ENCODE measurements at places on chromosomes 11 and 22. TPM values are rescaled to one million over a fixed set of nuclear protein-coding genes. Genes with fewer than 3 reads are reported as not detected.

MAPK8IP2 gene
- 76.6 TPM for total RNA-seq

CALCA gene
- not detected for total RNA-seq

NCF4 gene
- 3.0 TPM for total RNA-seq

HEPN1 gene
- not detected for total RNA-seq

RNF26 gene
- total RNA-seq: 3.7 TPM

OR4A16 gene
- total RNA-seq: not detected

CCDC73 gene
- total RNA-seq: not detected

OR52I2 gene
- not detected for total RNA-seq

FOLH1 gene
- 4.6 TPM for total RNA-seq

MYBPC3 gene
- total RNA-seq: not detected

SCT gene
- total RNA-seq: not detected

TIMP3 gene
- total RNA-seq: 53.5 TPM

ISX gene
- total RNA-seq: not detected

TMPRSS5 gene
- total RNA-seq: 2.1 TPM

GPR83 gene
- 4.4 TPM for total RNA-seq

TENM4 gene
- total RNA-seq: 71.5 TPM

SYT8 gene
- not detected for total RNA-seq

C11orf87 gene
- total RNA-seq: 90.7 TPM

MS4A15 gene
- not detected for total RNA-seq

AMBRA1 gene
- 32.3 TPM for total RNA-seq

RTN4RL2 gene
- total RNA-seq: 0.46 TPM

TMPRSS6 gene
- total RNA-seq: 0.23 TPM

DBX1 gene
- not detected for total RNA-seq

C11orf86 gene
- not detected for total RNA-seq

MLC1 gene
- 74.5 TPM for total RNA-seq

NNMT gene
- total RNA-seq: 0.92 TPM

SAA4 gene
- not detected for total RNA-seq

UBQLNL gene
- 0.46 TPM for total RNA-seq

OR6T1 gene
- not detected for total RNA-seq
